ENCODE measurements at places on chromosomes 3 and 15. TPM values are rescaled to one million over a fixed set of nuclear protein-coding genes. Genes with fewer than 3 reads are reported as not detected.

LMAN1L gene
- 1.2 TPM for total RNA-seq

TMEM202 gene
- total RNA-seq = 1.9 TPM

RBPMS2 gene
- total RNA-seq = 7.0 TPM

CCDC54 gene
- total RNA-seq = 1.4 TPM

RLBP1 gene
- total RNA-seq = not detected

AGTR1 gene
- 22.1 TPM for total RNA-seq

TLNRD1 gene
- total RNA-seq = 13.7 TPM

SLCO3A1 gene
- total RNA-seq = 10.1 TPM

CHRM5 gene
- total RNA-seq = 4.6 TPM

ACKR2 gene
- total RNA-seq = 10.4 TPM

HOMER2 gene
- 59.0 TPM for total RNA-seq

WNT7A gene
- 1.4 TPM for total RNA-seq

GNAT1 gene
- not detected for total RNA-seq

CPLX3 gene
- total RNA-seq = 0.72 TPM

GOLGA8M gene
- total RNA-seq = 1.9 TPM

SAMMSON gene
- total RNA-seq = 26.2 TPM

RIOX2 gene
- 38.5 TPM for total RNA-seq

NGLY1 gene
- total RNA-seq = 40.0 TPM

GP5 gene
- total RNA-seq = 0.72 TPM

TMCO5A gene
- 5.3 TPM for total RNA-seq

ECE2 gene
- total RNA-seq = not detected

IL17RB gene
- total RNA-seq = 2.9 TPM

ELP6 gene
- total RNA-seq = 11.3 TPM

All from umbilical cord (tissue), 2 donors.